ENCODE measurements at places on chromosomes 2 and 18. TPM values are rescaled to one million over a fixed set of nuclear protein-coding genes. Genes with fewer than 3 reads are reported as not detected.

DNA sequence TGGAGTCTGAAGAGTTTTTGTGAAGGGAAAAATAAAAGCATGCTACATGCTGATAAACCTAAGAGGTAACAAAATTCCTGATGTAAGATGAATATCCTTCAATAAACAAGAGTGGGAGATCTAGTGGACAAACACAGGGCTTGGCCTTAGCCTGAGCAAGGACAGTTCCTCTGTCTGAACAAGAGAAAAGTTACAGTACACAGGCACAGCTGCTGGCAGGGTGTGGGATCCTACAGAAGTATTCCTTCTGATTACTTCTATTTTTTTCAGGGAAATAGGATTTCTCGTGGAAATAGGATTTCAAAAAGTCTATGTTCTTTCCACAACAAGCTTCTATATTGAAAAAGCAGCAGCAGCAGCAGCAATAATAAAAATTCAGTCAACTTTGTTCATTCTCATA, 54.1 kb downstream of the NBAS start:
- DNase-seq, result no peak

GRCh38 chr2:233423552-233423860, 69.2 kb downstream of the DGKD start:
- DNase-seq, result no peak

GRCh38 chr2:88521445-88522073, 69.1 kb upstream of the FOXI3 start:
- no peak for DNase-seq

- DNase-seq, result no peak
Measured at GRCh38 chr2:2542316-2542715, 211.2 kb upstream of the MYT1L start.

- no peak for DNase-seq
Measured at GRCh38 chr2:72036173-72036545, 111.5 kb downstream of the CYP26B1 start.

DNA sequence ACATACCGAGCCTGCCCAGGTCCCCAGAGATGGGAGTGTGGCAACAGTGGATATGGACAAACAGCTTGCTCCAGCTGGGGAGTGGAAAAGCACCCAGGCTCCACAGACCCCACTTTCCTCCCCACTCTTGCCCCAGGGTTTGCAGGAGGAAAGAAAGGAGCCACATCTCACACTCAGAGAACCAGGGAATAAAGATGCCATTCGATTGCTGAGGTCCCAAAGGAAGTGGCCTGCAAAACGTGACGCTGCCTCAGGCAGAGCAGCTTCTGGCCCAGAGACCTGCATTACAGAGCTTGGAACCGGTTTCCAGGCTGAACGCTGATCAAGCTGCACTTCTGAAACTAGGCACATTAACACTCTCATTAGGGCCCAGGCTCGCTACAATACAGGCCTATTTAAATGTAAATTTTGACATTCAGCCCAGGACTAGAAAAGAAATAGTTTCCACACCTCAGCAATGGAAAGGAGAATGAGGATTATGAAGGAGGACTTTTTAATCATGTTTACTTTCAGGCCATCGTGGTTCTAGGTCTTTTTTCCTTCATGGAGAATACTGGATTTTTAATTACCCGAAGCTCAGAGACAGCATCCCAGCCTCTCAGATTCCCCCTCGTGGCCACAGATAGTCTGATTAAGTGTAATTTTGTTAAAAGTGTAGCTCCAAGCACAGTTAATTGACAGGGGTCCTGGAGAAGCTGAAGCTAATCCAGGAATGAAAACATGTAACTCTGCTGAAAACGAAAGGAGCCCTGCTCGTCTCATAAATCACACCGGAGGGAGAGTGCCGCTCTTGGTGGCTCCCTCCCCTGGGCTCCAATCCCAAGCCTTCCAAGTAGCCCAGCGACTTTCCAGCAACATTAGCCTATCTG, 221.3 kb upstream of the RAB6C start:
- no peak for DNase-seq

DNA sequence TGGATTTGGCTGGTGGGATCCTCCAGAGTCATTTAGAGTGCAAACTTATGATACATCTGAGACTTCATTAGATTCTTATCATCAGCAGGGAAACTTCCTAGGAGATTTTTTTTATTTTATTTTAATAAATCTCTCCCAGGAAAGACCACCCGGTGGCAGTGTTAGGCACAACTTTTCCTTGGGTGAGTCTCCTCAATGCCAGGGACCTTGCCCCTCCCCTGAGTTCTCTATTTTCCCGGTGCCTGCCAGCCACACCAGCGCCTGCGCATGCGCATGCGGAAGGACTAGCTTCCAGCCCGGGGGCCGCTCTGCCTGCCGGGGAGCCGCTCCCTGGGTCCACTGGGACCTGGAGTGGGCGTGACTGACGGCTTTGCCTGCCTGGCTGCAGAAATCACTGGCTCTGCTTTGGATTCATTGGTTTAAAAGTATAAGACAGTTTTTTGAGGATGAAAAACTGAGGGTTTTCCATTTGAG, 86.6 kb downstream of the TMEM182 start:
- DNase-seq, result peak; percentile 87

DNA sequence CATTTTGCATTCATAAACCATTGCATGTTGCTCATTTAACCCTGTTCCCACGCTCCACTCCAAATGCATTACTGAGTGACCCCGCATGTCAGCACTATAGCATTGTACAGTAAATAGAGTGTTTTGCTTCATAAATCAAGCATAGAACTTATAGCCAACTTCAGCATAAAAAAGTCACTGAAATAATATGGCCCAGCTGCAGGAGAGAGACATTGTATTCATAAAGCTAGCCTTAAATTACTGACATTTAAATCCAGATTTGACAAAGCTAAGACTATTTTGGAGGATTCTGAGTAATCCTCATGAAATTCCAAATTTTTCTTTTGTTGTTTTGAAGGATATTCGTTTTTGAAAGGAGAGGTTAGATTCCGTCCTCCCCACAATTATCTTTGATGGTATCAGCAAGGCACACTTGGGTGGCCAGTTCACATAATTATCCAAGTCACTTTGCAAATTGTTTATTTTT, 320.9 kb upstream of the TCF4 start:
- no peak for DNase-seq

GRCh38 chr18:26700201-26700600, 151.8 kb upstream of the KCTD1 start:
- DNase-seq, result no peak

GRCh38 chr2:196513796-196514526, 125.6 kb upstream of the CCDC150 start:
- DNase-seq, result no peak

DNA sequence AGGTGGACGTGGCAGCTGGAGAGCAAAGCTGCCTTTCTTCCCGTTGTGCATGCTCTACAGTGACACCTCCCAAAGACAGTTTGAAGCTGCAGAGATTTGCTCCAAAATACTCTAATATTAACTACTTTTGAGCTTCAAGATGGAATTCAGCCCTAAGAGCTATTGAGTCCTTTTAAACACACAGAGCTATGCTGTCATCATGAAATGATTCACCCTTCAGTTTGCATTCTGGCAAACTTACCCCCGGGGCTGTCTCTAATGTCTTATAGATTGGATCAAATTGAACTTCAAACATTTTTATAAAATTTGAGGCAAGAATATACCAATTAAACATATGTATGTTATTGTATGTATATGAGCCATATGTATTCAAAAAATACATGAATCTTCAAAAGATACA, 110.7 kb upstream of the EFEMP1 start:
- no peak for DNase-seq

DNA sequence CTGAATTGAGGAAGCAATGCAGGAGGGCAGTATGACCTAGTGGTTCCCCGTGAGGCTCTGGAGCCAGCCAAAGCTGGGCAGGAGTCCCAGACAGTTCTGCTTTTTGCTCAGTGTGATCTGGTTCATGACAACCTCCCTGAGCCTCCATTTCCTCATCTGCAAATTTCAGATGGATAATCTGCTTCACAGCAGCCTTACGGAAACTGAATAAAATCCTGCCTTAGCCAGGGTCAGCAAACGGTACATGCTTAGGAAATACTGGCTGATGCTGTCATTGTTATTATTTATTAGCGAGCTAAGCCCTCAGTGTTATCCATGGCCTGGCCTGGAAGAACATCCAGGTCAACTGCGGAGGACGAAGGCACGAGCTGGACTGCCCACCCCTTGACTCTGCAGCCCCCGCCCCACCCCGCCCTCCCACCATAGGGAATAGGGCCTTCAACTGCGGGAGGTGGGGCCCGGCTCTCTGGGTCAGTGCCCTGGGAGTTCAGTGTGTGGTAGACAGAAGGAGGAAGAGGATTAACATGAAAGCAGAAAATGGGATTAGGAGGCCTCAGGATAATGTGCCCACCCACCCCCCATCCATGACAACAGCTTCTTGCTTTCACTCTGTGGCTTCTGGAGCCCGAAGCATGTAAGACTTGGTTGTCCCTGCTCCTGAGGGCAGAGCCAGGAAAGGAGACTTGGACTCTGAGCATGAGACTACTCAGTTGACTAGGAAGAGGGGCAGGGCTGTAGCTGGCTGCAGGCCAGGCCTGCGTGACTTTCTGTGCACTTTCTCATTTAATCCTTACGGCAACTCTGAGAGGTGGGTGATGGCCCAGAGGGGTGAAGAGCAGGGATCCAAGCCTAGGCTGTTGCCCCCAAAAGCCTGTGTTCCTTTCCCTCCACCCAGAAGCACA, 13.1 kb downstream of the PKDCC start:
- peak; percentile 61 for DNase-seq

GRCh38 chr2:239213643-239214101, 187.1 kb downstream of the HDAC4 start:
- no peak for DNase-seq

DNA sequence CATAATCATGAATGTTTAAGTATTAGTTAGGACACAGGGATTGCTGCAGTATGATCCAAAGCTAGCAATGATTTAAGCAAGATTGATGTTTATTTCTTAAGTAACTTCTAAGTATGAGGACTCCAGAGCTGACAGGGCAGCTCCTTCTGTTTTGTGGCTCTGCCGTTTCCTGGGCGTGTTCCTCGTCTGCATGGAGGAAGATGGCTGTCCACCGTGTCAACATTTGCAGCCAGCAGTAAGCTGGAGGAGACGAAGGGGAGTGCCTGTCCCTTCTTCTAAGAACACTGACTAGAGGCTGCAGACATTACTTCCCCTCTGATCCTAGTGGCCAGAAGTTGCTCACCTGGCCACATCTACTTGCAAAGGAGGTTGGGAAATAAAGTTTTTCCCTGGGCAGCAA, 144.1 kb downstream of the MYO1B start:
- no peak for DNase-seq

GRCh38 chr18:50832754-50833153, 12.9 kb upstream of the MRO start:
- DNase-seq, result no peak

- no peak for DNase-seq
Measured at GRCh38 chr2:108573061-108573460, 38.8 kb downstream of the LIMS1 start.

C2orf72 gene
- not detected for total RNA-seq

APLF gene
- 4.3 TPM for total RNA-seq

RAMP1 gene
- total RNA-seq, result 96.6 TPM

C18orf54 gene
- total RNA-seq, result 2.1 TPM

NCOA1 gene
- 36.7 TPM for total RNA-seq

ZNF892 gene
- 2.3 TPM for total RNA-seq

CTNNA2 gene
- total RNA-seq, result 0.57 TPM

All from heart right ventricle (tissue), 16 donors.